ENCODE measurements at places on chromosomes 12 and 14.

DNA sequence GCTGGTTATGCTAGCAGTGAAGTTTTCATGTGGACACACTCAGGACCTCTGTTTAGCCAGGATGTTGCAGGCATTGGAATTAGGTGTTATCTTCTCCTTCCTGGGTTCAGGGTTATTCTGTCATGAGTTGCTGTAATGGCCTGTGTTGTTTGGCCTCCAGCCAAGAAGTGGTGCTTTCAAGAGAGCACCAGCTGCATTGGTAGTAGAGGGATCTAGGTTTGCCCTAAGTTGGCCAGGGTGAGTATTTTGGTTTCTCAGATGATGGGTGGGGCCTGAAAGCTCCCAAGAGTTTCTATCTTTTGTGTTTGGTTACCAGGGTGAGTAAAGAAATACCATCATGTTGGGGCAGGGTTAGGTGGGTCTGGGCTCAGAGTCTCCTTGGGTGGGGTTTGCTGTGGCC lies 2.7 kb upstream of the GZMH start:
- DNase-seq = no peak

- DNase-seq = peak; percentile 77
These were observed at the start of gene GLIPR1L2 for GRCh38 chr12:75390899-75391538. Gene GLIPR1L2 (plus strand): TSS chr12:75391089. CDS start chr12:75391117, 28 bp downstream.

- no peak for DNase-seq
These were observed 97.1 kb downstream of the MYF5 start for GRCh38 chr12:80813820-80814219.

GRCh38 chr12:15982921-15983320 lies 71.8 kb downstream of the DERA start:
- no peak for DNase-seq

- no peak for DNase-seq
These were observed 882 bp upstream of the IL23A start for GRCh38 chr12:56337753-56338251.

DNA sequence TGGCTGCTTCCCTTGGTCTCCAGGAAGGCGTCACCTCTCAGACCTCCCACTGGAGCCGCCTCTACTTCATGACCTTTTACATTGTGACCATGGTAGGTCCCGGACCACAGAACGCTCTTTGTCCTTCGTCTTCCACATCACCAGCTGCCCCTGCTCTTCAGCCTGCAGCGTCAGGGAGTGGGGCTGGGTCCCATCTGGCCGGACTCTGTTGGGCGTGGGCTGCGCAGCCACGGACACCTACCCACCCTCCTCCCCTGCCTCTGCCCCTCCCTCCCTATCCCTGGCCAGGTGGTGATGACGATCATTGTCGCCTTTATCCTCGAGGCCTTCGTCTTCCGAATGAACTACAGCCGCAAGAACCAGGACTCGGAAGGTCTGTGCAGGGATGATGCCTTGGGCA lies 43.3 kb downstream of the SLC8B1 start:
- DNase-seq = no peak
